ENCODE measurements at places on chromosomes 7 and 10.

- DNase-seq, result no peak
Measured at GRCh38 chr10:84899268-84899667, 570.9 kb downstream of the CCSER2 start.

DNA sequence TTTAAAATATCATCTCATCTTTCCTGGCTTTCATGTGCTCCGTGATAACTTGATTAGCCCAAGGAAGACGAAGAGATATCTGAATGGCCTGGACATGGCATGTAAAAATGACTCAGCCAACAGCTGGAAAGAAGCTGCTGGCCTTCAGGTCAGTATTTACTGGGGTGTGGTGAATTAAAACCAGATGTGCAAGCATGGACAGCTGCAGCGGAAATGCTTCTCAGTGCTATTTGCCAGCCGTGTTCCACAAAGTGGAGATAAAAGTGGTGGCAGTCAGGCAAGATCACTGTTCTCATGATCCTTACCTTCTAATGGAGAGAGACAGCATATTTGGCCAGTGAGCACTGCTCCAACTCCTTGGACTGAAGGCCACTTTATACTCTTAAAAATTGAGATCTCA lies 203.1 kb upstream of the VSTM2A start:
- no peak for DNase-seq

DNA sequence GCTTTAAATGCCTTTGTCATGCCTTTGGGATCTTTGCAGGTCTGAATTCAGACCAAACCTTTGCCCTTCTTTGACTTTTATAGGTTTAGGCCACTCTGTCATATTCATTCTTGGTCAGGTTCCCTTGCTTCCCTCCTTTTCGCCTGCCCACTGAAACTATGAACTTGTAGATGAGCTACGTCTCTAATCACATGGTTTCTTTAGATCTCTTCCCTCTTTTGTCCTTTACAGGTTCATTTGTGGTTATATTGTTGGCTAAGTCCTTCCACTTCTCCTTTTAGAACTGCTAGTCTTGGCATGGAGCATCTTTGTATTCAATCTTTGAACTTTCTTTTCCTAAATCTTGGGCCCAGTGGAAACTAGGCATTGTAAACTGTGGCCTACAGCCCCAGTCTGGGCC lies 104.0 kb upstream of the ZEB1 start:
- DNase-seq, result no peak

GRCh38 chr10:1706711-1707110 lies 30.6 kb downstream of the ADARB2 start:
- no peak for DNase-seq

DNA sequence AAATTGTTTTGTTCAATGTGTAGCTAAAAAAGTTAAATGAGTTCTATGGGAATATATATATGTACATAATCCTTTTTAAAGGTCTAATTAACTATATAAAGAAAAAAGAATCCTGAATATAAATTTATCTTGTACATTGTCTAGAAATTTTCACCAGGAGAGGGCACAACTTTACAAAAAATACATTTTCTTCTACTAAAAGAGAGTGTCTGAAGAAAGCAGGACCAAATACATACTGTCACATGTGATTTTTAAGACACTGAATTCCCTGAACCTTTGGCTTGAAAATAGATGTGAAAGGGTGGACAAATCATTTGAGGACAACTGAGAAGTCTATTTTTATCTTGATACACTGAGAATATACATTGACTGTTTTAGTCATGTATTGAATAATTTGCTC lies 204.3 kb downstream of the DGKB start:
- no peak for DNase-seq

- DNase-seq, result no peak
Measured at GRCh38 chr10:90998733-90999511, 78.0 kb upstream of the ANKRD1 start.

DNA sequence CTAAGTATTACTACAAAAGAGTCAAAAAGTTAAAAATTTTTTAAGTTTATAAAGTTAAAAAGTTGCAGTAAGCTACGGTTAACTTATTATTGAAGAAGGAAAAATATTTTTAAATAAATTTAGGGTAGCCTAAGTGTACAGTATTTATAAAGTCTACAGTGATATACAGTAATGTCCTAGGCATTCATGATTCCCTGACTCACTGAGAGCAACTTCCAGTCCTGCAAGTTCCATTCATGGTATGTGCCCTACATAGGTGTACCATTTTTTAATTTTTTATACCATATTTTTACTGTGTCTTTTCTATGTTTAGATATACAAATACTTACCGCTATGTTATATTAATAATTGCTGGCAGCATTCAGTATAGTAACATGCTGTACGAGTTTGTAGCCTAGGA lies 92.3 kb downstream of the CTNNA3 start:
- no peak for DNase-seq

GRCh38 chr10:108850138-108850854 lies 1073.0 kb downstream of the XPNPEP1 start:
- no peak for DNase-seq

DNA sequence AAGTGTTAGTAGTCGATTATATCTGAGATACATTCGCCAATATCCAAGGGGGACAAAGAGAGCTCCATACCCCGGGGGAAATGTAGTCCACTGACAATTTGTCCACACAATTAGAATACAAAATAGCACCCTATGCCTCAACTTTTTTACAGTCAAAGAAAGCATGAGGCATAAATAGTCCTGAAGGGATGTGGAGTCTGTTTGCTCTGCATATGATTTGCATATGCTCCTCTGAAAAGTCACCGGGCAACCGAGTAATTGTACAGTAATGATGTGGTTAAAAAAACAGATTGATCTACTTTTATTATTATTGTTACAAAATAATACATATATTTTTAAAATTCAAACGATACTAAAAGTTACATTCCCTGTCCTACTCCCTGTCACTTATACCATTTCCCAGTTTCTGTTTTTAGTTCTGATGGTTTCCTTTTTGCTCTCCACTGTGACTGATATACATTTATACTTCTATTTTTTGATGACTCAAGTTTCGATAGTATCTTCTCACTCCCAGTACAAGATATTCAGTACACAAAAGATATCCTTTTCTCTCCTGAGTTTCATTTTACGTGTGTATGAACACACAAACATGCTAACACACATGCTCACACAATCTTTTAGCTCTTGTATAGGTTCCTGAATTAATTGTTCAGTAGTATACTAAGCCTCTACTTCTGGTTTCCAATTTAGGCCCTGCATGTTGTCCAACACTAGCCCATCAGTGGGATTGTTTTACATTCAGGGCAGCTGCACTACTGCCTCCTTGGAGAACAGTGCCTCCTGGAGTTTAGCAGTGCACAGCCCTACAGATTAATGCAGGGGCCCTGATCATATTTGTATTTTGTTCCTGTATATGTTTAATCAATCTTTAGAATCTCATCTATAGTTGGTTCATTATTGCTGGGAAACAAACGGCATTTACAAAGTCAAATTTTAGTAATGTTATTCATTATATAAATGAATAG lies 130.9 kb downstream of the TES start:
- no peak for DNase-seq

DNA sequence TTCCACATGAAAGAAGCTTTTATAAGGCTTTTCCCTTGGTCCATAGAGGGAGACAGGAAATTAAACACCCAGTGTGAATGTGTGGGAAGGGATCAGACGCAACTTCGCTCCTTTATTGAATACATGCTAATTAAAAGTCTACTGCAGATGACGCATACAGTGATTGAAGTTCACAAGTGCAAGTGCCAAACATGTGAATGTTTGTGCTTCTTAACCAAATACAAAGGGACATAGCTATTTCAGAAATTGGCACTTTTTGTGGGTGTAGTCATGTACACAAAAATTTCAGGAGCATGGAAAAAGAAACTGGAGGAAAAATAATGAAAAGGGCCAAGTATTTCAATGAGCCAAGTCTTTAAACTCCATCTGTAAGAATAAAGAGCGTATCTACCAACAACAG lies 283.7 kb downstream of the SKAP2 start:
- DNase-seq, result no peak

DNA sequence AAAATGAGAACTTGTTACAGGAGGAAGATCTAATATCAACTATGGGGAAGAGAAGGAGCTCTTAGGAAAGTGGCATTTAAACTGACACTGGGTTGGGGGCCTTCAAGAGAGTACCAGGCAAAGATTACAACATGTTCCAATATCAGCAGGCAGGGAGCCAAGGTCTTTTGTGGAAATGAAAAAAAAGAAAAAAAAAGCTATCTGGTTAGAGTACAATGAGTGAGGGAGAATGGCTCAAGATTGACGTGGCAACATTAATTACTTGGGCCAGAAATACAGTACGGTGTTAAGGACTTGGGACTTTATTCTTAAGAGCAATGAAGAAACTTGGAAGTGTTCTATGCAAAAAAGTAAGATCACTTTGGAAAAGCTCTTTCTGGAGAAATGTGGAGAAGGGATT lies 132.3 kb upstream of the CDK1 start:
- DNase-seq, result no peak

- no peak for DNase-seq
Measured at GRCh38 chr7:87570178-87570577, 30.5 kb downstream of the ABCB1 start.

- no peak for DNase-seq
Measured at GRCh38 chr10:122861711-122862161, 16.1 kb upstream of the CUZD1 start.

DNA sequence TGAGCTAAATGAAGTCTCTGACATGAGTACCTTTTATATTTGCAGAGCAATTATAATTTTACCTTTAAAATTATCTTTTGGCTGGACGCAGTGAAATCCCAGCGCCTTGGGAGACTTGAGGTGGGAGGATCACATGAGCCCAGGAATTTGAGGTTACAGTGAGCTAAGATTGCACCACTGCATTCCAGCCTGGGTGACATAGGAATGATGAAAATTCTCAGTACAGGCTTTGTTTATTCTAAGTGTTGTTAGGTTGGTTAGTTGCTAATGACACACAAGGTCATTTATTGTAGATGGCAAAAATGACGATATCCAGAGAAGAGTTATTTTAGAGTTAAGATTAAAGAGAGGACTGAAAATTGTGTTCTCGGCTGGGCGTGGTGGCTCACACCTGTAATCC lies 87.6 kb downstream of the XRCC2 start:
- DNase-seq, result no peak

GRCh38 chr7:19442016-19442785 lies 266.6 kb downstream of the POLR1F start:
- no peak for DNase-seq

- DNase-seq, result no peak
Measured at GRCh38 chr7:154996756-154997155, 6.2 kb downstream of the PAXIP1 start.

DNA sequence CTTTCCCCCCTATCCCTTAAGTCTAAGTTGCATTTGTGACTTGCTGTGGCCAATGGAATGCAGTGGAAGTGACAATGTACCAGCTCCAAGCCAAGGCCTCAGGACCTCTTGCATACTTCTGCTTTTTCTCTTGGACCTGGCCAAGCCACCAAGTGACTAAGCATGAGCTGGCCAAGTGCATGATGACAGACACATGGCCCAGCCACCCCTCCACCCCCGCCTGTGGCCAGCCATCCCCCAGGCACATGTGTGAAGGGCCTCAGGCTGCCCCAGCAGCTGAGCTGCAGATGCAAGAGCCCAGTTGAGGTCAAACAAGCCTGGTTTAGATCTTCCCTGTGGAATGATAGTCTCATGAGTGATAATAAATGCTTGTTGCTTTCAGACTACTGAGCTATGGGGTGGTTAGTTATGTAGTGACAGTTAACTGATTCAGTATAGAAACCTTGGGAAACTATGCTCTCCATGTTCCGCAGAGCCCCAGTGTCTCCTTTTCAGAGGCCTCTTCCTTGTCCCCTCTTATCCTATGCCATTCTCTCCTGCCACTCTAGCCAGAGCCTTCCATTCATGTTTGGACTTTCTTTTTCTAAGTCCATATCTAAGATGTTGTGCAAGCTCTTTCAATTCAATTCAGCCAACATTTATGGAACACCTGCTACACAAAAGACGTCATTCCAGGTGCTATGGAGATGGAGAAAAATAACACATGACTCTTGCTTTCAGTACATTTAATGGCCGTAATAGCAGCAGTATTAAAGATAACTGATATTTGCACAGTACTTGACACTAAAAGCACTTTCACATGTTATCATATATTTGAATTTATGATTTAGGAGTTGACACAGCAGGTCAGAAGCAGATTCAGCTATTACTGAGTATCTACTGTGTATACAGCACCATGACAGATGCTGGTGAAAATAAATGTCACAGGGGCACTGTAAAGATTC lies 55.5 kb upstream of the LOXL4 start:
- DNase-seq, result no peak

GRCh38 chr7:49400891-49401550 lies 372.4 kb upstream of the VWC2 start:
- DNase-seq, result no peak

DNA sequence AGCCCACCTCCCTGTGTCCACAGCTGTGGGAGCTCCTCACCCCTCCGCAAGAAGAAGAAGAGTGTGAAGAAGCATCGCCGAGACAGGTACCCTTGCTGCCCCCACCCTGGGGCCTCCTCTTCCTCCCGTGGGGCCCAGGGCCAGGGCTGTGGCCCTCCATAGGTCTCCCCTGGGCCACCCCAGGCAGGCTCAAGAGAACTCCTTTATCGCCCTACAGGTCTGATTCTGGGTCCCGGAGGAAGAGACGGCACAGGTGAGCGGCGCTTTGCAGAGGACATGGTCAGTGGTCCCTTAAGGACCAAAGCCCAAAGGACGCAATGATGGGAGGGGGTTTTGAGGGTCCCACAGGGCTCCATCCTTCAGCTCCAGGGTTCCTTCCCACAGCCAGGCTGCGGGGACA lies 41.1 kb upstream of the HSPB1 start:
- no peak for DNase-seq

DNA sequence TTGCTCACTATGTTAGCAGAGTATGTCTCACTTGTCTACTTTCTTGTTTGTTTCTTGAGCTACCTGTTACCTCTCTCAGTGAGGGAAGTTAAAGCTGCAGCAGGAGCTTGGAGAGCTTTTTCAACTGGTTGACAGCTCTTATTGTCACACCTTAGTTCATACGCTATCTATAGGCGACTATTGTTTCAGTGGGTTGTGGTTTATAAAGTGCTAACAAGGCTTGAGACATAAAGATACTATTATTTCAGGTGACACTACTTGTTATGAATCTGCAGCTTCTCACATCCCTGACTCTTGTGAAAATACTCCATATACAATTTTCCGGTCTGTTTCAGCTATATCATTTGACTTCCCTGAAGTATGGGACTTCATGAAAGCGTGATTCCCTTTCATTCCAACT lies 167.4 kb downstream of the CSTF2T start:
- DNase-seq, result no peak

GRCh38 chr7:100034871-100035510 lies 14.6 kb upstream of the ZSCAN21 start:
- DNase-seq, result no peak

DNA sequence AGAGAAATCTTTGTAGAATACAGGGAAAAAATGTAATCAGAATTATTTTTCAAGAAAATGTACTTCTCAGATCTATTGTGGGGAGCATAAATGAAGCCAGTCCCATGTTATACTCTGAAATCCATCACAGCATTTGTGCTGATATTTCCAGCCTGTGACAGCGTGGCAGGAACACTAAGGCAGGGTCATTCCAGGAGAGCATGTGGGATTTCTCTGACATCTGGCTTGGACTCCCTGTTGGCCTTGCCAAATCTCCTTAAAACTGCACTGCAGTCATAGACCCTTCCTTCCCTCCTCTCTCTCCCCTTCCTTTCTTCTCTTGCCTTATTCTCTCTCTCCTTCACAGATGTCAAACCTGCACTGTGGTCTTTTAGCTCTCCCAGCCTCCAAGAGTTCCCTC lies 6.5 kb upstream of the TSPAN13 start:
- no peak for DNase-seq

GRCh38 chr7:92731335-92732063 lies 104.9 kb downstream of the CDK6 start:
- DNase-seq, result no peak

Data from stimulated activated CD4-positive, alpha-beta T cell treated with anti-CD3 and anti-CD28 coated beads, Interleukin-12 subunit alpha, Interleukin-12 subunit beta, amount 100 ng/mL, for 4 hours (primary cell).